GM04503 (cell line): ENCODE measurements at places on chromosomes 6 and 20.
A peak's percentile ranks its signal among the peaks of the same experiment; 100 is the strongest.

- DNase-seq: no peak
These were observed 217.8 kb downstream of the MAFB start for GRCh38 chr20:40471261-40471629.

- DNase-seq: no peak
These were observed 3.1 kb upstream of the SPATS1 start for GRCh38 chr6:44339301-44339700.

DNA sequence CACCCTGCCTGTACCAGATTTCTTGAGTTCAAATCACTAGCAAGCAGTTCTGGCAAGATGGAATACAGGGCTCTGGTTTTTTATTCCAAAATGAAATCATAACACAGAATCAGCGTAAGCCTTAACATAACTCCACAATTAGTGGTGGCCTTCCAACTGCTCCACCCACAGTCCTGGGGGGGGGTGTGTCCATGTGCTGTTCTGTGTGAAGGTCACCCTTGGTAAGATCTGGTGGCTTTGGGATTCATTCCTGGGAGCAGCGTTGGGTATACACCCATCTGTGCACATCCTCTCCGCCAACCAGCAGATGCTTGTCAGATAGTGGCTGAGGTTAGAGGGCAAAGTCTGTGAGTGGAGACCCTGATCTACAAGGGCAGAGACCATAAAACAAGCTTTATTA is 49.9 kb upstream of the CD83 start:
- no peak for DNase-seq

- no peak for DNase-seq
These were observed 194.4 kb downstream of the FOXA2 start for GRCh38 chr20:22389836-22390542.

DNA sequence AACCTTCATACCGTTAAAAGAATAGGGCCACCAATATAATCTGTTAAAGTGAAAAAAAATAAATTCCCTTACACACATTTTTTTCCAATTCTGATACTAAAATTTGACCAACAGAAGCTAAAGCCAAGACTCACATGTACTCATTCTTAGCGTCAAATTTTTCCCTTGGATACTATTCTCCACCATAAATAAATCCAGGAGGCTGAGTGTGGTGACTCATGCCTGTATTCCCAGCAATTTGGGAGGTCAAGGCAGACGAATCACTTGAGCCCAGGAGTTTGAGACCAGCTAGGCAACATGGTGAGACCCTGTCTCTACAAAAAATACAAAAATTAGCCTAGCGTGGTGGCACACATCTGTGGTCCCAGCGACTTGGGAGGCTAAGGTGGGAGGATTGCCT is 43.9 kb downstream of the SCML4 start:
- DNase-seq: no peak

DNA sequence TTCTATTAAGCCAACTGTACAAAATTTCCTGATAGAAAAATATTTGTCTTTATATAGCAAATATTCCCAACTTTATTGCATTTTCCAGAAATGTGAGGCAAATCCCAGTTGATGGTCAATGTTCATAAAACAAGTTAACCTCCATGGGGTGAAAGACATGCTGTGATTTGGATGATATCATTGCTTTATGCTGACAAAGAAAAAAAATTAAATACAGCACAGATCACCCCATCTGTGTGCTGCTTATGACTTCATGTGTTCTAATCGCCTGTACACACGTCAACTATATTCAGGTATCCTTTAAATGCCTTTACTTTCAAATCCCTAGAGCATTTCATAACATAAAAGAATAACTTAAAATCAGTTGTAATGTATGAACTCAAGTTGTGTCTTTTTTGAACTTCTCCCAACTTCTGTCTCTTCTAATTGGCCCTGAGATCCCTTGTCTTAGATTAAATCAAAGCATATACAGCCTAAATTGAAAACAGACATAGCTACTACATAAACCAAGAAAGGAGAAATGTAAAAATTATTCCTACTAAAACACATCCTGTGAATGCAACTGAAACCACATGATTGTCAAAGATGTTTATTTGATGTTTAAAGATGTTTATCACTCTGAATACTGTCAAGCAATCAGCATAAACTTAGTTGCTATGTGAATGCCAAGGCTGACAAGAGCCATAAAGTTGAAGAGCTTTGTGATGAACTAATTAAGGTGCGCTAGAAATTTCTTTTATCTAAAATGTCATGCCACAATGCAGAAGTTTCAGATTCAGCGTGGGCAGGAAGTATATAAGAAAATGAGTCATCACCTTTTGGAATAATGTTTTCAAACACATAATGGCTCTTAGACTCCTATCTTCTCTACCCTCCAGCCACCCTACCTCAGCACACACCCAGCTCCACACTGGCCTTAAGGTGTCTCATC is 68.7 kb downstream of the FILIP1 start:
- DNase-seq: no peak

DNA sequence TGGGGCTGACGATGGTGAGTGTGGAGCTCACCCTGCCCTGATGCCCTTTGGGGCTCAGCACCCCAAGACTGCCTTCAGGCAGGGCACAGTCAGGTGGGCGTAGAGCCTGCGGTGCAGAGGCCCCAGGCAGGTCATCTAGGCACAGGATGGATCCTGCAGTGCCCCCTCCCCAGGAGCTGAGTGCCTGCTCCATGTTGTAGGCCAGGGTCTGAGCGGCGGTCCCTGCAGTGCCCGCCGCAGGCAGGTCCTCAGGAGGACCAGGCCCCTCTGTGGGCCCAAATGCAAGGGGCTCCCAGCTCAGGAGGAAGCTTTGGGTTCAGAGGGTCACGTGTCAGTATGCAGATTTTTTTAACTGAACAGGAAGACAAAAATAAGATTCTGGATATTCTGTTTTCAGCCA is 2.8 kb downstream of the MRGBP start:
- DNase-seq: no peak

- peak; percentile 26 for DNase-seq
These were observed 9.7 kb downstream of the TULP4 start for GRCh38 chr6:158321960-158322359.

DNA sequence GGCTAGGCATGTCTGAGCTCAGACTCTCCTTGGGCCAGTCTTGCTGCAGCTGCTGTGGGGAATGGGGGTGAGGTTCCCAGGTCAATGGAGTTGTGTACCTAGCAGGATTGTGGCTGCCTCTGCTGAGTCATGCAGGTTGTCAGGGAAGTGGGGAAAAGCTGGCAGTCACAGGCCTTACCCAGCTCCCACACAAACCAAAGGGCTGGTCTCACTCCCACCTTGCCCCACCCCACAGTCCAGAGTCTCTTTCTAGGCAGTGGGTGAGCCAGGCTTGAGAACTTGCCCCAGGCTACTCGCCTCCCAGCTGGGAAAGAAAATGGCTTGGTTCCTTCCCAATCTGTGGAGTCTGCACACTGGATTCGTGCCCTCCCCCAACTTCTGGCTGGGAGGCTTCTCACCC is 65.7 kb downstream of the SCP2D1 start:
- no peak for DNase-seq

- DNase-seq: no peak
These were observed 52.9 kb upstream of the TAF8 start for GRCh38 chr6:41997456-41997855.

DNA sequence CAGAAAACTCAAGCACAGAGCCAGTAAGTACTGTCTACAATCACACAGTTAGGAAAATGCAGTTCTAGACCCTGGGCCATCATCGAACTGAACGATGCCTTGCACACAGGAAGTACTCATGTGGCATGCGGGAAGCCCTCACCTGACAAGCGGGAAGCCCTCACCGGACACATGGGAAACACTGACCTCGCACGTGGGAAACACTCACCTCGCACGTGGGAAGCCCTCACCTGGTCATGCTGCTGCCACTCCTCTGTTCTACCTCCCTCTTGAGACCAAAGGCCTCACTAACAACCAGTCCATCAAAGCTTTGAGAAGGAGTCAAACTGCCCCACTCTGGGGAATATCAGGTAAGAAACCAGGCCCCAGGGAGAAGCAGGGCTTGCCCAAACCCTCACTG is 105.6 kb upstream of the PTPRT start:
- DNase-seq: no peak

DNA sequence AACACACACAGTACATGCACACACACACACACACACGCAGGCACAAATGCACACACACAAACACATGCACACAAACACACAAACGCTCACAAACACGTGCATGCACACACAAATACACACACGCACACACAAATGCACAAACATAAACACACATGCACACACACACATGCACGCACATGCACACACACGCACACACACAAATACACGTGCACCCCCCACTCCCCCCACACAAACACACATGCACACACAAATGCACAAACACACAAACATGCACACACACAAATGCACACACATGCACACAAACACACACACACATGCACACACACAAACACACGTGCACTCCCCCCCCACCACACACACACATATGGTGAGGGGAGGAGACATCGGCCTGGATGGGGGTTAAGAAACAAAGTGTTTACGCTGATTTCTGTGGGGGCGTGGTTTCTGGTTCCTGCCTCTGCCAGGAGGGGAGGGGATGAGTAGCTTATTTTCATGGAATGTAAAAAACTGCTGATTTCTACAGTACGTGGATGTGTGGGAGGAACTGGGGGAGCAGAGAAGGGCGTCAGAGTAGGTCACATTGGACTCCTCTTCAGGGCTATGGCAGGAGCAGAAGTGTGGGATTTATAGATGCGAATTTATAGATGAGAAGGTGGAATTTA is 607.2 kb downstream of the QKI start:
- DNase-seq: no peak

GRCh38 chr6:82978362-82978945 is 87.2 kb downstream of the UBE3D start:
- no peak for DNase-seq

- DNase-seq: no peak
These were observed 28.7 kb downstream of the FRMD1 start for GRCh38 chr6:168050225-168050880.

GRCh38 chr6:77740380-77740779 is 87.5 kb downstream of the MEI4 start:
- DNase-seq: no peak

- no peak for DNase-seq
These were observed 12.7 kb downstream of the STK35 start for GRCh38 chr20:2114127-2114959.

DNA sequence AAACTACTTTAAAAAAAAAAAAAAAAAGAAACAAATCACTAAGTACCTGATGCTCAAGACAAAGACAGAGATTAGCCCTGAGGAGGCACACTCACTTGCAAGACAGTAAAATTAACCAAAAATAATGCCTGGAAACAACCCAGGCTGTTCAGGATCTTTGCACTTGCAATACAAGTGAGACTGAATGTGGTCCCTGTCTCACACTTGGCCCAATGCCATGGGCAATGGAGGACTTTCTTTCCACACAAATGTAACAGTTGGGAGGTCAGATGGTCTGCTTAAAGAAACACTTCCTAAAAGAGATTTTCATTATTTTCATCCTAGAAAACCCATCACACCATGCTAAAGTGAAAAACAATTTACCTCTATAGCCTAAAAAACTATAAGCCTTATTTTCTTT is 16.2 kb downstream of the STAU1 start:
- DNase-seq: no peak

DNA sequence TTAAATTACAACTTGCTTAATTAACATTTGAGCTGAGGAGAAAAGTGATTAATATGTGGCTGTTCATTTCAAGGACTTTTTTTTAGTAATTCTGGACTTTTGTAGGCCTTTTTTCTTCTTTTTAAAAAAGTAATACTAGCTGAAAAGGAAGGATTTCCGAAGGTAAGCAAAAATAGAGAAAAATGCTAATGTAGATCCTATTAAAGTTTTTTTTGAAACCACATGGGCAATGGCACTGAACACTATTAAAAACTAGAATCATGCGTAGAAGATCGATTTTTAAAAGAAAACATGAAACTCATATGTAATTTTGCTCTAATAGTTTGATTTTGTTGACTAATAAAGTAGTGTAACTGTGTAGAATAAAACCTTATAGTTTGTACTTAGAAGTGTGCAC is 2.4 kb downstream of the BAG2 start:
- DNase-seq: no peak

GRCh38 chr20:63873477-63873971 is 8.5 kb downstream of the TPD52L2 start:
- no peak for DNase-seq

GRCh38 chr6:25219917-25220278 is 59.3 kb upstream of the CARMIL1 start:
- DNase-seq: no peak

DNA sequence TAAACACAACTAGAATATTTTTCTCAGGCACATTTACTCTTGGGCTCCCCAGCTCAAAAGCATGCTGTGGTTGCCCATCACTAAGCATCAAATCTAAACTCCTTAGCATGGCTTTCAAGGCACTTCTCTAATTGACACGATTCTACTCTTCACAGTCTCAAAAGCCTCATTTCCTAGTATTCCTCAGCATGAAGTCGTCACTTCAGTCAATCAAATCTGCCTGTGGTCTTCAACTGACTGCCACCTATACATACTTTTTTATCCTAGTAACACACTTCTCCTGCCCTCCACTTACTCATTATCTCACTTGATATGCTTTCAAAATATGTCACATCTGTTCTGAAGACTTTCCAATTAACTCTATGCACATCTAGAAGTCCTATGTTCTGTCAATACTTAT is 110.3 kb downstream of the TBC1D32 start:
- DNase-seq: no peak

DNA sequence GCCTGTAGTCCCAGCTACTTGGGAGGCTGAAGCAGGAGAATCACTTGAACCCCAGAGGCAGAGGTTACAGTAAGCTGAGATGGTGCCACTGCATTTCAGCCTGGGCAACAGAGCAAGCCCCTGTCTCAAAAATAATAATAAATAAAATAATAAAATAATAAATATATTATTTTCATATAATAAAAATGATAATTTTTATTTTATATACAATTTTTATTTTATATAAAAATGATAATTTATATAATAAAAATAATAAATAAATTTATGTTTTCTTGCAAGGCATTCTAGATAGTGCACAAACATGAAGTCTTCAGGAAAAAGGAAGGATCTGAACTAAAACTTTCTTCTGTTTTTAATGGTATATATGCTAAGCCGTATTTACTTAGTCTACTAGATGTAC is 12.6 kb upstream of the SGK1 start:
- no peak for DNase-seq

GRCh38 chr20:35264755-35265154 is 13.2 kb downstream of the MMP24OS start:
- DNase-seq: no peak

DNA sequence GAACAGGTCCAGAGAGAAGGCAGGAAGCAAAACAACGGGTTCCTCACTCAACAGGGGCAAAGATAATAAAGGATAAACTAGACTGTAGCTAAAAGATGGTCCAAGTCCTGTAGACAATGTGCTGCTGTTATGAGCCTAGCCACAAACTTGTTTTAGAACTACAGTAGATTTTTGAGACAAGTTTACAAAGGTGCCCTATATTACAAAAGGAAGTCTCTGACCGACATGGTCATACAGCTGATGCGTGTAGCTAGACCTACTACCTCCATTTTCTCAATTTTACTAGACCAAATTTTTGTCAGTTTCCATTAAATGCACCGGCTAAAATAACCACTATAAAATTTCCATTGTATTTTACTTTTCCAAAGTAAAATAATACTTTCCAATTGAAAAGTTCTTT is 11.9 kb downstream of the FAM8A1 start:
- no peak for DNase-seq
